ENCODE measurements at places on chromosomes 5 and 9. TPM values are rescaled to one million over a fixed set of nuclear protein-coding genes. Genes with fewer than 3 reads are reported as not detected.

The CACNA1B gene
- not detected for total RNA-seq

The SFXN1 gene
- 57.3 TPM for total RNA-seq

The KLF9 gene
- 74.8 TPM for total RNA-seq

The FOXD4 gene
- total RNA-seq: 0.52 TPM

The ANGPTL2 gene
- total RNA-seq: 45.4 TPM

Data from spleen (tissue), 13 donors.